NCI-H1417 treated with DMSO at 0.1 percent for 48 hours (cell line): ENCODE measurements at places on chromosomes 1 and 21.

- DNase-seq: no peak
Measured at GRCh38 chr1:232533328-232533727, 96.6 kb downstream of the SIPA1L2 start.

DNA sequence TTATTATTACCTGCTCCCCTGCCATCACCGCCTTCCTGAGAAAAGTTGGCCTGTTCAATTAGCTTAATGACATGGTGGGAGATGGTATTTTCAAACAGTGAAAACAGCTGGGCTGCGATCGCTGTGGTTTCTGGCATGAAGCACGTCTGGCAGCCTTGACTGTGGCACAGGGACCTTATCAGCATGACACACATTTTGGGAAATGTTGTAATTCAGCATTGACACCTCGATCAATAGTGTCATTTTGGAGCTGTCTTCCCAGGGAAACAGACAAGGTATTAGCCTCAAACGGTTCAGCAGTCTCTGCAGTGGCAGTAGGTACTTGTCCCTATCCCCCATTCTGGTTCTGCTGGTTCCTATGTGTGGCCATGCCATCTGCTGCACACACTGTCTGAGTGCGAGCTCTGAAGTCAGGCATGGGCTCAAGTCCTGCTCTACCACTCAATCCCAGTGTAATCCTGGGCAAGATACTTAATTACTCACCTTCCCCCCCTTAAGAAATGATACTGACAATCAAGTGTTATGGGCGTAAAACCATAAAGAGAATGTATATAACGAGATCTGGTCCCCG, 154.5 kb upstream of the KCND3 start:
- DNase-seq: no peak

- no peak for DNase-seq
Measured at GRCh38 chr1:39194398-39195051, 10.0 kb upstream of the MACF1 start.

DNA sequence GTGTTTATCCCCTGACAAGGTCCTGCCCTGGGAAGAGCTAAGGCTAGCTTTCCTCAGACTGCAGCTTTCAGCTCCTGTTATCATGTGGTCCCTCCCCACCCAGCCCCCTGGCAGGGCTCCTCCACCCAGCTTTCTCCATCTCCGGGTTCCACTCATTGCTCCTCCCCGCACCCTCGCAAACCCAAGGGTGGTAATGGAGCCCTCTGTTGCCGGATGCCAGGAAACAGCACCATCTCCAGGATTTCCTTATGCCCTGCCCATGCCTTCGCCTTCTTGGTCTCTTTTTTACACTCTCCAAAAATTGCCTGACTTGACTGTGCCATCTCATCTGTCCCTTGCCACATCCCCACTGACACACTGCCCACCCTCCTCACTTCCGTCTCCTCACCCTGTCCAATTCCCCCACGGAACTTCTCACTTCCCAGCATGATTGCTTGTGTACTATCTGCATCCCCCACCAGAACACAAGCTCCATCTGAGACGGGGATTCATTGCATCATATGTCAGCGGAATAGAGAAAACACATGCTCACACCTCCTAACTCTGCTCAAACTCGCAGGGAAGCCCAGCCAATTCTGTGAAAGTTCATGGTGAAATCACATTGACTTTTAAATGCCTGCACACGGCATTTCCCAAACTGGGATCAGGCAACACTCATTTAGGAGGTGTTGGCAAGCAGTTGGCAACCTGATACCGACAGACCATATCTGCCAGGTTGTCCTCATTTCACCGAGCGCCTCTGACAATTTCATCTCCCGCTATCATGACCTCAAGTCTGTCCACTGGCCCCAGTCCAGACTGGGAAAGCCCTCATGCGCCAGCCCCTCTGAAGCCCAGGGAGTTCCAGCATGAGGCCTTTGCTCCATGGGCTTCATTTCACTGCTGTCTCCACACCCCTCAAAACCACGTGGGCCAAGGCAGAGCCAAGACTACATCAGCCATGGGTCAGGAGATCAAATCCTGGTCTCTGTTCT, 201.1 kb downstream of the MATN1 start:
- DNase-seq: no peak

GRCh38 chr1:240399381-240399780, 212.6 kb downstream of the GREM2 start:
- DNase-seq: no peak

DNA sequence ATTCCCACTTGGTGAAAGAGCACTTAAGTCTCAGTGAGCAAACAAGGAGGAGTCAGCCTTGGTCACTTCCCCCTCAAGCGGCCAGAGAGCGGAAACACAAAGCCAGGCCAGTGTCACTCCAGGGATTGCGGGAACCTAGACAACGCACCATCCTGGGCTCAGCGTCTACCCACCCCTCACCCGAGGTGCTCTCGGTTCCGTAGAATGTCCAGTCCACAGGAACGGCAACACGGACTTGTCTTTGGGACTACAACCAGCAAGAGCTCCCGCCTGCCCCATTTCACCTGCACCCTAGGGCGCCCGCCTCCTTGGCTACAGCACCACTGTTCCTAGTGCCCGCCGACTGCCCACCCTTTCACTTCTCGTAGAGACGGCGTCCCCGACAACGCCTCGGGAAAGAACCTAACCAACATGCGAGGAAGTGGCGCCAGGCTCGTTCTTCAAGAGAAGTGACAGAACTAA, 509 bp downstream of the GDAP2 start:
- DNase-seq: no peak

DNA sequence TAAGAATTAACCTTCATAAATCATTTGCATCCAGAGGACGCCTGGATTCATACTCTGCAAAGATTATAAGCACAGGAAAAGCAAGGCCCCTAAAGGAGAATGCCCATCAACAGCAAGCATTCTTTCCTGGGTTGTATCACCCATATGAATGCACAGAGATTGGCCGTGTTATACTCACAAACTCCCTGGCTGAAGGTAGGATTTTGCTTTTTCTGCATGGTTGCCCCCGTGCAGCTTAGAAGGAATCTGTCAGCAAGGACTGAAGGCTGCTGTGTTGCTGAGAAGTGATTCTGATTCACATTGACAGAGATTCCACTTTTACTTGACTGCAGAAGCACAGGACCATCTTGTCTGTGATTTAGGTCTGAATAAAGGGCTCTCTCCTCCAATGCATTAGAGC, 283.0 kb downstream of the LRRIQ3 start:
- DNase-seq: no peak

DNA sequence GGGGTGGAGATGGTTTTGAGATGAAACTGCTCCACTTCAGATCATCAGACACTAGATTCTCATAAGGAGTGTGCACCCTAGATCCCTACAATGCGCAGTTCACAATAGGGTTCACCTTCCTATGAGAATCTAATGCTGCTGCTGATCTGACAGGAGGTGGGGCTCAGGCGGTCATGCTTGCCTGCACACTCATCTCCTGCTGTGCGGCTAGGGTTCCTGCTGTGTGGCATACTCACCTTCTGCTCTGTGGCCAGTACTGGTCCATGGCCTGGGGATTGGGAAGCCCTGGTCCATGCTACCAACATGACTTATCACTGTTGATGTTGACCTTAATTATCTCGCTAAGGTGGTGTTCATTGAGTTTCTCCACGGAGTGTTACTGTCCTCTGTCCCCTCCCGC, 144.5 kb downstream of the NAV1 start:
- no peak for DNase-seq

DNA sequence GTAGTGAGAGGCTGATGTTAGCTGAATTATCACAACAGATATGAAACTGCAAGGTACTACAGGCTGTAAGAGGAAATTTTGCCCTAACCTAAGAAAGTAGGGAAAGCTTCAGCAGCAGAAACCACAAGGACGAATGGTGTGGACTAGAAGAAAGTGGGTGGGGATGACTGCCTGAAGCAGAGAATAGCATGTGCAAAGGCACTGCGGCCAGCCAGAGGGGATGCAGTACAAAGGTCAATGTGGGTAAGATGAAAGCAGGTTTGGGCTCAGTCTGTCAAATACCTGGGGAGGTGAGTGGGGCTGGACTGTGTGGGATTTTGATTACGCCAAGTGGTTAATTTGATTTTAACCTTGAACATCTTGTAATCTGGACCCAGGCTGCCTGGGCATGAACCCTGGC, 199.3 kb upstream of the GALNT2 start:
- no peak for DNase-seq

- no peak for DNase-seq
Measured at GRCh38 chr1:240571782-240572181, 40.2 kb downstream of the GREM2 start.

- DNase-seq: no peak
Measured at GRCh38 chr1:112509005-112509659, 367 bp downstream of the WNT2B start.

- DNase-seq: no peak
Measured at GRCh38 chr1:69148731-69149130, 419.0 kb upstream of the LRRC7 start.

- no peak for DNase-seq
Measured at GRCh38 chr1:203636291-203636690, 9.7 kb downstream of the ATP2B4 start.

- no peak for DNase-seq
Measured at GRCh38 chr1:1305300-1306069, 2.2 kb downstream of the ACAP3 start.

DNA sequence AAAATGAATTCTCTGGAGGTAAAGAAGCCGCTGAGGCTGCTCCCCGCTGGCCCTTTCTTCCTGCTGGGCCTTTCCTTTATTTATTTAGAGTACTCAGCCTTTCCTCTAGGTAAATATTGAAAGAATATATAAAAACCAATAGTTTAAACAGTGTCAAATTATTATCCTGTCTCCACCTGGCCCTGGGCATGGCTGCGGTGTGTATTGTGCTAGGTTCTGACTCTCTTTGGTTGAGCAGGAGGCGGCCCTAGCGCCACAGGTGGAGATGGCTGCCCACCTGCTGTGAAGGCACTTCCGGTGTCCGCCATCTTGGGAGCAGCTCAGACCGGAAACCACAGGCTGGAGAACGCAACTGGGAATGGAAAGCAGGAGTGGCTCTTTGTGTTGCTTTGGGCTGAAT, 29.0 kb upstream of the CLDN14 start:
- no peak for DNase-seq

- DNase-seq: no peak
Measured at GRCh38 chr1:25468033-25468432, 37.3 kb downstream of the MACO1 start.

DNA sequence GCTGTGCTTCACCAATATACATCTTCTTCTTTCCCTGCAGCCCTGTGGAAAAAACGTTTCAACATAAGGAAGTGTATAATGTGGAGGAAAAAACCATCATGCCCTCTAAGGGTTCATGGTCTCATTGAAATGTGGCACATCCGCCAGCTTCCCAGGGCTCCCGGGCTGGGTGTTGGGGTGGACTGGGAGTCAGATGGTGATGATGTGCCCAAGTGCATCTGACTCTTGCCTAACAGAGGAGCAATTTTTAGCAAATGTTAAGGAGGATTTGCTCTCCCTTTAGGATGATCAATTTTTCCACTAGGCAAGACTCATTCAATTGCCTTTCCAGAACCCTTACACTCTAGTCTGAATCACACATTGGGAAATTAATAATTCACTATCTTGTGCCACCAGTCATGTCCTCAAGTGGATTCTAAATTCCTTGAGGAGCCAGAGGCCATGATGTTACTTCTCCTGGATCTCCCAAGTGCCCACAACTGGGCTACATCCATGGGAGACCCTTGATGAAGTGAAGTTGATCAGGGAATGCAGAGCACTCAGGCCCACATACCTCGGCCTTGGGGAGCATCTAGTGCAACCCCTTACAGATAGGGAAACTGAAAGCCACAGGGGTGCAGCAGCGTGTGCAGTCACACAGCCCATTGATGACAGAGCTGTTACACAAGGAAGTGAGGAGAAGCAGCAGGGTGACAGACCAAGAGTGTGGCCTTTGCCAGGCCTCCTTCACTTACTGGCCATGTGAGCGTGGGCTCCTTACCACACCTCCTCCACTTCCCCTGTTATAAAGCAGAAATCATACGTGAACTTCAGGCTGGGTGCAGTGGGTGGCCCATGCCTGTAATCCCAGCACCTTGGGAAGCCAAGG, 100.0 kb upstream of the SLC44A3 start:
- DNase-seq: no peak

DNA sequence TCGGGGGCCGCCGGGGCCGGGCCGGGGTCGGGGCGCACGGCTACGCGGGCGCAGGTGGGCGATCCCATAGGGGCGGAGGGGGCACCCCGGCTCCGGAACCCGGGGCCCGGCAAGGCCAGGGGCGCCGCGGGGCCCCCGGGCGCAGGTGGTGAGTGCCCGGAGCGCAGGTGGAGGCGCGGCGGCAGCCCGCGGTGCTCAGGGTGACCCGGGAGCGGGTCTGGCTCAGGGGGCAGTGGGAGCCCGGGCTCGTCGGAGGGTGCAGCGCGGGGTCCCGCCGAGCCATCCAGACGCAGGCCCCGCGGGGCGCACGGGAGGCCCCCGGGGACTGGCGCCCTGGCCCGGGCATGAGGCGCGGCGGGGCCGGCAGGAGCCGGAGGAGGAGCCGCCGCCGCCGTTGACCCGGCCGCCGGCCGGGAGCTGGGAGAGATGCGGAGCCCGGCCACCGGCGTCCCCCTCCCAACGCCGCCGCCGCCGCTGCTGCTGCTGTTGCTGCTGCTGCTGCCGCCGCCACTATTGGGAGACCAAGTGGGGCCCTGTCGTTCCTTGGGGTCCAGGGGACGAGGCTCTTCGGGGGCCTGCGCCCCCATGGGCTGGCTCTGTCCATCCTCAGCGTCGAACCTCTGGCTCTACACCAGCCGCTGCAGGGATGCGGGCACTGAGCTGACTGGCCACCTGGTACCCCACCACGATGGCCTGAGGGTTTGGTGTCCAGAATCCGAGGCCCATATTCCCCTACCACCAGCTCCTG, 489 bp downstream of the CELSR2 start:
- DNase-seq: no peak

GRCh38 chr1:180917306-180918065, 4.8 kb downstream of the KIAA1614 start:
- no peak for DNase-seq

DNA sequence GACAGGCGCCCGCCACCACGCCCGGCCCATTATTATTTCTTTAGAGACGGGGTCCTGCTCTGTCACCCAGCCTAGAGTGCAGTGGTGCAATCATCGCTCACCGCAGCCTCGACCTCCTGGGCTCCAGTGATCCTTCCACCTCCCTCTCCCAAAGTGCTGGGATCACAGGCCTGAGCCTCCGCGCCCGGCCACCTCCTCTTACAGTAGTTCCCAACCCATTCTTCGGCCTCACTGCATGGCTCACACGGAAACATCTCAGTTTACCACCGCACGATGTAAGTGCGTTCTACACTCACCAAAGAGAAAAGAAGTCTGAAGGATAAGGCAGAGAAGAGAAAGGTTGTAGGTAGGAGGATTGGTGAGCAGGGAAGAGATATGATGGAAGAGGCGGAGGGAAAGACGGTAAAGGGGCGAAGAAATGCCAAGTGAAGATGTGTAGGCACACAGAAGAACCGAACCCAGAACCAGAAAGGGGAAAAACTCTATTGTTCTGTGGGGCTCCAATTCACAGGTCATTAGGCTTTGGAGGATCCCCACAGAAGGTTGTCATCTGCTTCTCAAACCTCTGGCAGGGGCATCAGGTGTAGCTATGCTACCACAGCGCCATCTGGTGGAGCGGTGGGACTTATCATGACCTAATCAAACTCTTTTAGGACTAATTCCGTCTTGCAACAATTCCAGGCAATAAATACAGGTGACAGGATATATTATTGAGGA, 504.2 kb downstream of the SMYD3 start:
- no peak for DNase-seq

GRCh38 chr1:53369034-53369750, 41.3 kb upstream of the LRP8 start:
- DNase-seq: no peak
